ENCODE measurements at places on chromosomes 13 and 19.
A peak's percentile ranks its signal among the peaks of the same experiment; 100 is the strongest.

- DNase-seq, result no peak
Measured at GRCh38 chr19:52188822-52189734, 774 bp upstream of the PPP2R1A start.

GRCh38 chr19:38687837-38688378 is 40.5 kb downstream of the ACTN4 start:
- no peak for DNase-seq

DNA sequence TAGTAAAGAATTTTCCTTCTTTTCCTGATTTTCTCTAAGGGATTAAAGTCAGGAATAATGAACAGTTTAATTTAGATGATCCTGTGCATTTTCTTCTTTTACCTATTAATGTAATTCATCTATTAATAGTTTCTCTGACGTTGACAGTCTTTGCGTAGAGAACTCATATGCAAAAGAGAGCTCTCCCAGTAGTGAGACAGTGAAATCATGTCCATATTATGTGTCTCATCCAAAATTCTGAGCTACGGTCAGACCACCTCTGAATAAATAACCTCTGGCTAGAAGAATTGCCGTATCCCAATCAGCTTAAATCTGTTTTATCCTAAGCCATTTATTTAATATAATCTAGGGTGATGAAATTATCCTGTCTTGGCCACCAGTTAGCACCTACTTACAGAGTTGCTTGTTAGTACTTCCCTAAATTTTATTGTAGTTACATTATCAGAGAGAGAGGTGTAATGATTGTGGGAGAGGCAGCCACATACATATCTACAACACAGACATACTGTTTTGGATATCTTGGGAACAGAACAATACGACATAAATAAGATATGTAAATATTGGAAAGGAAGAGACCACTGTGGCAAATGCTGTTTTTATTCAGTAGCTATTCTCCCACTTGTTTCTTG is 30.7 kb downstream of the PDS5B start:
- DNase-seq, result no peak

DNA sequence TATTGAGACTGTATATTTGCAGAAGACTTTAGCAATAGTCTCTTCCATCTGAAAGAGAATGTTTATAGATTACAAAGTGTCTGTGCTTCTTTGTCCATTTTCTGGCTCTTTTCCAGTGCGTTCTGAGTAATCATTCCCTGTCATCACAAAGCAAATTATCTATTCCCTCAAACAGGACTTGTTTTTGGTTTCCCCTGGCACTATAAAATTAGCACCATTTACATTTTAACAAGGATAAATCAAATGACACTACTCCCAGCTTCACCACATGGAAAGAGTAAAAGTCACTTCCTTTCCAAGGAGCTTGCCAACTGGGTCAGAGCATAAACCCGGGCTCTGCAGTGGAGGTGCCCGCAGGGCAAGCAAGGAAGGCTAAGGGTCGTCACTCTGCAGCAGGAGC is 88.1 kb downstream of the SHISA2 start:
- peak; percentile 5 for DNase-seq

GRCh38 chr19:16457195-16457953 is 14.4 kb downstream of the EPS15L1 start:
- DNase-seq, result peak; percentile 62

- no peak for DNase-seq
Measured at GRCh38 chr13:106496072-106496997, 39.1 kb downstream of the EFNB2 start.

DNA sequence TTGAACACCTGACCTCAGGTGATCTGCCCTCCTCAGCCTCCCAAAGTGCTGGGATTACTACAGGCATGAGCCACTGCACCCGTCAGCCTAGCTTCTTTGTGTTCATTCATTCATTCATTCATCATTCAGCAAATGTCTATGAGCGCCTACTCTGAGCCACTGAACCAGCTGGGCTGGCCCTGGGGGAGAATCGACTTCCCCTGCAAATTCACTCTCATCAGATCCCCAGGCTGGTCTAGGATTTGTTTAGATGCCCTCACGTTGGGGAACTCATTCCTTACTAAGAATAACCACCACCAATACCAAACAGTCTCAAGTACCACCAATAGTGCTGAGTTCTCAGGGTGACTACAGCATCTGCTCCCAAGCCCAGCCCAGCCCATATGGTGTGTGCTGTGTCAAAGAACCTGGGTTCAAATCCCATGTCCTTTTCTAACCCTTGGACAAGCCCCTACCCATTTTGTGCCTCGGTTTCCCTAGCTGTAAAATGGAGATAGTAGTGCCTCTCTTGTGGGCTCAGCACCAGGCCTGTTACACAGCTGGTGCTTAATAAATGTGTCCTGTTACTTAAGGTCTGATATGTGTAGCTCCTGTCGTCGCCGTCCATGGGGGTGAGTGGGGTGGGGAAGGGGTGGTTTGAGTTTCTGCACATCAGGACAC is 16.8 kb downstream of the NRTN start:
- DNase-seq, result no peak

DNA sequence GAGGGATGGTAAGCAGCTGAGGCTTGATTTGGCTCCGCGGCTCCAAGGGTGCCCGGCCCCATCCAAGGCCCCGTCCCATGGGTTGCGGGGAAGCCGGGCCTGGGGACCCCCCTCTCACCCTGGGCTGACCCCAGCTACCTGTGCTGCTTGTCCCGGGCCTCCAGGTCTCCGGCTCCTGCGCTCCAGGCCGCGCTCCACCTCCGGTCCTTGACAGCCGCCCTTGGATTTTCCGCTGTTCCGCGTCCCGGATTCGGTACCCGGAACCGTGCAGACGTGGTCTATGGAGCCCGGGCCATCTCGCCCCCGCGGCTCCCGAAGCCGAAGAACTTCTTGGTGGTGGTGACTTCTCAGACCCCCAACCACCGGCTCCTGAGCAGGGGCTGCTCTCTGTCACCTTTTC is 48.3 kb upstream of the C1QTNF9B start:
- no peak for DNase-seq

- no peak for DNase-seq
Measured at GRCh38 chr19:30783212-30783611, 411.0 kb downstream of the ZNF536 start.

DNA sequence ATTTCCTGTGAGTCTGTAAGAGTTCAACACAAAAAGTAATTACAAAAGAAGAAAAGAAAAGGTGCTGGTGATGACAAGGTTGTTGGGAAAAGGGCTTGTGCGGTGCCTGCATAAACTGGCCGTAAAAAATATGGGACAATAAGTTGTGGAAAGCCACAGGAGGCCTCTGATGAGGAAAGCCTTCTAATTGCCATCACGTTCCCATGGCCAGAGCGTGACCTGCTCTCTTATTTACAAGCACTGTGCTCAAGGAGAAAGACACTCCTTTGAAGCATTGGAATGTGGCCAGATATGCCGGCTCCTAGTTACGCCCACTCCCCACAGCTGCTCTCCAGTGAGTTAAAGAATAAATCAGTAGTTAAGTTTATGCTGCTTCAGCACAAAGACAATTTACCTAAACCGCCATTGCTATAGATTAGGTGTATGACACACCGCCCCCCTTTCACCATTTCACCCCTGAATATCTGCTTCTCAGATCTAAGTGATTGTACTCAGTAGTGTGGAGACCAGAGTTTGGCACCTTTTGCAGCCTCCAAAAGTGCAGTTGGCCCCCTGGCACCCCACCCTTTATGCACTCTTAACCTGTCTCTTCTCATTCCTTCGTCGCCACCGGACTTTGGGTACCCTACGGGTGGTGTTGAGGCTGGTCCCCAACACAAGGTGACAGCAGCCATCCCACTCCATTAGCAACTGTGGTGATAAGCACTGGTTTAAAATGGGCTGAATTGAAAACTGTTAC is 8.1 kb upstream of the PGLYRP1 start:
- no peak for DNase-seq

DNA sequence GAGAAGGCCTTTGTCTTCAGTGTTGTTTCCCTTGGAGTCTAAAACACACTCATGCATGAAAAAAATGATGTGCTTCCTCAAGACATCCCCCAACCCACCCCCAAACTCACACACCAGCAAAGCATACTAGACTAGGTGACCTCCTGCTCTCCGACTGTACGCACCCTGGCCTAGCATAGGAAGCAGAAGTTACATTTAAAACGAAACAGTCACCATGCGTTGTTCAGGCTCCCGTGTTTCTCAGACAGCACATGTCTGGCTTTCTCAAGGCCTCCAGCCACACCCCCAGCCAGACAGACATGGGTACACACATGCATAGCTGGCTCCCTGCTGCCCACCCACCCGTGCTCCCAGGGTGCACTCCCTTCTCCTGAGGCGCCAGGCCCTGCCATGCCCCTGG is 28.7 kb upstream of the C1QTNF9 start:
- no peak for DNase-seq

GRCh38 chr19:40241809-40242384 is 15.4 kb upstream of the CCNP start:
- no peak for DNase-seq

DNA sequence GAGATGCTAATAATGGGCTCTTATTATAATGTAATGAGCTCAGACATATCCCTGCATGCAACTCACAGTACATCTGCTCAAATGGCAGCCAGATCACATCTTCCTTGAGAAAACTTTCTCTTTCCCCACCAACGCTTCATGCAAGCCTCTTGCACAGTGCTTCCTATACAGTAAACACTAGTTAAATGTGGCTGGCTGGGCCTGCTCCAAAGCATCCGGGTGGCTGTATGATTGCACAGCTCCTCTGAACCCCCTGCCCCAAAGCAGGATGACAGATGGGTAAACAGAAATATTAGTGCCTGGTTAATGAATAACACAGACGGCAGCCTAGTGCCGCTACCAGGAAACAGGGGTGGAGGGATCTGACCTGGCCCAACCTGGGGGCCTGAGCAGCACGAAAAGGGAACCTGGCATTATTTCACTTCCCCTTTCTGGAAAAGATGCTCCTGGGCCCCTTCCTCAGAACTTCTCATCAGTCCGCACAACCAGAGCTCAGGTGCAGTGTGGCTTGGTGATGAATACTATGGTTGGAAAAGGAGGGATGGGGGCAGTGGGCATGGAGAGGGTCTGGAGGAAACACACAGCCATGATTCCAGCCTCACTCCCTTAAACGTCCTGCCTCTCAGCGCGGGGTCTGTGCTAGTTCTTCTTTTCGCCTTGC is 10.8 kb downstream of the FFAR2 start:
- no peak for DNase-seq

- DNase-seq, result peak; percentile 81
Measured at GRCh38 chr13:77207943-77208342, 119.0 kb downstream of the MYCBP2 start.

DNA sequence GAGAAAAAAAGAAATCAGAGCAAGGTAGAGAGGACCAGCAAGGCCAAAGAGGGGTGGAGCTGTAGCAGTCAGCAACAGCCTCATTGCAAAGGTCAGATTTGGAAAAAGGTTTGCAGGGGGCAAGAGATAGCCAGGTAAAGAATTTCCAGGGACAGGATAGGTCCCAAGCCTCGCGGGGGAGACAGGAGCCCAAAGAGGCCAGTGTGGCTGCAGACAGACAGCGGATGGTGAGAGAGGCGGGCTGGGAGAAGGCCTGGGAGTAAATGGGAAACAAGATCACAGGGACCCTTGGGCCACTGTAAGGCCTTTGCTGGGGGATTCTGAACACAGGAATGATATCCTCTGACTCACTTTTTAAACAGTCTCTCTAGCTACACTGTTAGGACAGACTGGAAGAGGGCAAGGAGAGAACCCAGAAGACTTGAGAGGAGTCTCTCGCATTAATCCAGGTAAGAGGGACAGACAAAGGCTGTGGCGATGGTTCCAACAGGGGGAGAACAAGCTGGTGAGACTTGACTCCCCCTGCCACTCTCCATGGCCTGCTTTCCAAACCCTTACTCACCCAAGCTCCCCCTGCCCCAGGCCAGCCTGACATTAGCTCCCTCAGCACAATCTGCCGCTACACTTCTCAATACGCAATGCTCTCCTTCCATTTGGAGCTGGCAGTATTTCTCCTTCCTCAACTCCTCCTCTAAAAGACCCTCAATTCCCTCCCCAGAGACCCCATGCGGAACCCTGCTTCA is 31.8 kb downstream of the DOCK9 start:
- no peak for DNase-seq

DNA sequence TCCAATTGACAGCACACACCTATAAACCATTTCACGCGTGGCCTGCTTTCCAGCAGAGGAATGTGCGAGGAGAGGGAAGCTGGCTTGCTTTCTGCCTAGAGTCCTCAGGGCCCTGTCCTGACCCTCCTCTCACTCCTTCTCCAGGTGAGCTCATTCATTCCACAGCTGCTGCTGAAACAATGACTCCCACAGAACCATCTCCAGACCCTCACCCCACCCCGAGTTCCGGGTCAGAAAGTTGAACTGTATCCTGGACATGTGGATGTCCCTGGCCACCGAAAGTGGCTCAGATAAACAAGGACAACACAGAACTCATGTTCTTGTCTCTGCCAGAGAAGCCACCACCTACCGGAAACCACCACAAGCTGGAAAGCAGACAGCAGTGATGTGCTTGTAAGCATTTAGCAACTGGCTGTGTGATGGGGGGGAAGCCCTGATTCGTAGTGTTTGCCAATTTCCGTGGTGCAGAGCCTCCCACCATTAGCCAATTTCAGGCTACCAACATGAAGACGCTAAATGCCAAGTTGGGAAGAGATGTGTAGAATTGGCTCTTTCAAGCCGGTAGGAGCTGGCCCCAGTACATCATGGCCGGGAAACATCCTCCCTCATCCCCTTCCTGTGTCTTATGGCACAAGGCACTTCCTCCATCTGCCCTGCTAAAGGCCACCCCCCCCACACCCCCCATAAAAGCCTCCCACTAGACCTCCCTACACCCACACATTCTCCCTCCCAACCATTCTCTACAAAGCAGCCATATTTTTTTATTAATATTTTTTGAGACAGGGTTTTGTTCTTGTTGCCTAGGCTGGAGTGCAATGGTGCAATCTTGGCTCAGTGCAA is 5.0 kb downstream of the SYCE2 start:
- peak; percentile 69 for DNase-seq
